Activated T-helper 1 cell treated with anti-CD3 and anti-CD28 coated beads, Interleukin-2, amount 50 U/mL, for 16 hours (primary cell): ENCODE measurements at places on chromosomes 7 and 10.

- no peak for DNase-seq
These were observed 27.7 kb downstream of the CUL1 start for GRCh38 chr7:148726385-148726784.

GRCh38 chr10:72638586-72639440 is 12.9 kb upstream of the MICU1 start:
- no peak for DNase-seq

GRCh38 chr10:86349474-86349873 is 17.1 kb downstream of the GRID1 start:
- no peak for DNase-seq

GRCh38 chr10:99057936-99058690 is 177.5 kb downstream of the HPSE2 start:
- DNase-seq, result no peak

GRCh38 chr7:27269455-27269854 is 26.9 kb downstream of the EVX1 start:
- DNase-seq, result no peak

DNA sequence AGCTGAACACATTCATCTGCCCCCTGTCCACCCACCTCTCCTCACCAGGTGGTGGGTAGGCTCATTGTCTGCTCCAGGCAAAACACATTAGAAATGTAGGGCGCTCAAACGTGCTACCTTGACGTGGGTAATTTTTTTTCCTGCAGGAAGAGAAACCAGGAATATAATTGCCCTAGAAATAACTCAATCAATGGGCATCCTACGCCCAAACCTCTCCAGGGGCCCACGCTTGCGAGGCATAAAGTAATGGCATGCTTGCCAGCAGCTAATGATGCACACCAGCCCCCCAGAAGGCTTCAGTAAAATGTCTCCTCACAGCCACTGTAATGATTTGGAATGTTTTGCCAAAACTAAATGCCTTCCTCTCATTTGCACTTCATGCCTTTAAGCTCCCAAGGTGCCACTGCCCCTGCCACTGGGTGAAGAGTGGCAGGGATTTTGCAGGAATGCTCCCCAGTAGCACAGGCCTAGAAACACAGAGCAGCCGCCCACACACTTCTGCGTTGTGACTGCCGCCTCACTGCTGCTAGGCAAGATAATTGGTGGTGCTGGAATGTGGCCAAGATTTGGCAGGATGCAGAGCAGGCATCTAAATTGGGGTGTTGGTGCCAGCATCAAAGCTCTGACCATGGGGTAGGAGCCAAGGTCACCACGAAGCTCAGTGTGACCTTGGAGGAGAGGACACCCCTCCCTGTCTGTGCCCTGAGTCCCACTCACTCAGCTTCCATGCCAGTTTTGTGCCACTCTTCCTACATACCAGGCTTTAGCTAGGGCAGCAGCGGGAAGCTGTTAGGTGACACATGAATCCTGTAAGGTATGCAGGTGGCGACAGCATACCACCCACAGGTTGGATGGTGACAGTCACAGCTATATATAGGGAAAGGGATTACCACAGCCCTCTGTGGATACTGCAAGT is 48.7 kb upstream of the PPP1R3C start:
- DNase-seq, result no peak

- no peak for DNase-seq
These were observed 5.8 kb downstream of the CDK6 start for GRCh38 chr7:92830532-92831110.

DNA sequence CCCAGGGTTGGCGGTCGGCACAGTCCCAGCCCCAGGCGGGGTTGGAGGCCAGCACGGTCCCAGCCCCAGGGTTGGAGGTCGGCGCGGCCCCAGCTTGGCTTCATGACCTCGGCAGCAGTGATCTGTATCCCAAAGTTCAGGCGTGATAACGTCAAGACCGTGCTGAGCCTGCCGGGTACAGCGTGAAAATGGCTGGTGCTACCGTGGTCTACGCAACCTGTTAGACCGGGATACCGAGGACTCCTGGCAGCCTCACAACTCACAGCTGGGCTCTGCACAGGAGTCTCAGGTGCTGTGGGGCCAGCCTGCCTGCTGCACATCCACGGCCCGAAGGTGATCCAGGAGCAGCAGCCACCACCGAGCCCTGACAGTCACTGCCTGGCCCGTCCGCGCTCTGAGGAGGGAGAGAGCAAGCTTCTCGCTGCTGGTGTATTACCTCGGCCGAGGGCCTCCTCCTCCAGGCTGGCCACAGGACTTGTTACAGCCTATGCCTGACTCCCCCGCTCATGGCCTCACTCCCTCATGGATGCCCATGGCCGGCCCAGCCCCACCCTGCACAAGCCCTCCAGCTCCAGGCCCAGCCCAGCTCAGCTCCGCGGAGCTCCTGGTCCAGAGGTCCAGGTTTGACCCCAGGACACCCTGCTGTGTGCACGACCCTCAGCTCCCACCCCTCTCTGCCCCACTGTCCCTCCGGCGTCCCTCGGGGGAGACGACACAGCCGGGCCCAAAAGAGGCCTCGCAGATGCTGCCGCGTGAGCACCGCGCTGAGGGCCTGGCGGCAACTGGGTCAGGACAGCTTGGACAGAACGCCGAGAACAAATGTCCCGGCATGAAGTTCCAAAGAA is 156.0 kb downstream of the ELFN1 start:
- no peak for DNase-seq

GRCh38 chr10:86968271-86968993 is at the start of gene ADIRF:
TSS of gene ADIRF (plus strand) at chr10:86968482. CDS start at chr10:86968545, 63 bp downstream.
- no peak for DNase-seq

GRCh38 chr7:157339777-157340677 is 3.2 kb downstream of the DNAJB6 start:
- DNase-seq, result peak; percentile 26
